ENCODE measurements at places on chromosomes 7 and 10.

GRCh38 chr10:33441561-33441960, 107.1 kb upstream of the NRP1 start:
- DNase-seq, result peak; percentile 2

- DNase-seq, result no peak
Measured at GRCh38 chr10:624312-624604, 65.2 kb downstream of the DIP2C start.

DNA sequence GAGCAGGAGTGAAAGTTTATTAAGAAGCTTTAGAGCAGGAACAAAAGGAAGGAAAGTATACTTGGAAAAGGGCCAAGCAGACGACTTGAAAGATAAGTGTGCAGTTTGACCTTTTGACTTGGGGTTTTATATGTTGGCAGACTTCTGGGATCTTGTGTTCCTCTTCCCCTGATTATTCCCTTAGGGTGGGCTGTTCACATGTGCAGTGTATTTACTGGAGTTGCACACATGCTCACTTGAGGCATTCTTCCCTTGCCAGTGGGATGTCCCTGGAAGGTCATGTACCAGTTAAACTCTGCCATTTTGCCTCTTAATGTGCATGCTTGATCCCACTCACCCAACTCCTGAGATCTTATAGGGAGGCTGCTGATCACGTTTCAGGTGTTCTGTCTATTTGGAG, 23.4 kb upstream of the ARHGAP12 start:
- peak; percentile 83 for DNase-seq

DNA sequence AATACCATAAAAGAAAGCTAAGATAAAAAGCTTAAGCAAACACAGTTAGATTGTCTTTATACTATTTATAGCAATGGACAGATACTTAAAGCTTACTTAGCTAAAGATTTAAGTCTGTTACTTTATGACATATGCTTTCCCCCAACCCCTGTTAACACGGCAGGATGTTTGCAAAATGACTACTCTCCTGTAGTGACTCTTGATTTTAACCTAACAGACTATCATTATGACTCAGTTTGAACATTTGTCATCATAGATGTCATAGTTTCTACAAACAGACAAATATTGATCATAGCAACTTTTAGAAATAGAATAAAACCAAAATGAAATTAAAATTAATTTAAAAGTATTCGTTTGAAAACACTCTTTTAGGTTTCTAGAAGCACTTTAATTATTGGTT, 7.8 kb upstream of the COMMD3 start:
- no peak for DNase-seq

Data from hematopoietic multipotent progenitor cell treated with erythropoietin and hydrocortisone succinate and interleukin-3 and kit ligand, for 4 days (in vitro differentiated cells).